ENCODE measurements at places on chromosomes 1 and 21.

DNA sequence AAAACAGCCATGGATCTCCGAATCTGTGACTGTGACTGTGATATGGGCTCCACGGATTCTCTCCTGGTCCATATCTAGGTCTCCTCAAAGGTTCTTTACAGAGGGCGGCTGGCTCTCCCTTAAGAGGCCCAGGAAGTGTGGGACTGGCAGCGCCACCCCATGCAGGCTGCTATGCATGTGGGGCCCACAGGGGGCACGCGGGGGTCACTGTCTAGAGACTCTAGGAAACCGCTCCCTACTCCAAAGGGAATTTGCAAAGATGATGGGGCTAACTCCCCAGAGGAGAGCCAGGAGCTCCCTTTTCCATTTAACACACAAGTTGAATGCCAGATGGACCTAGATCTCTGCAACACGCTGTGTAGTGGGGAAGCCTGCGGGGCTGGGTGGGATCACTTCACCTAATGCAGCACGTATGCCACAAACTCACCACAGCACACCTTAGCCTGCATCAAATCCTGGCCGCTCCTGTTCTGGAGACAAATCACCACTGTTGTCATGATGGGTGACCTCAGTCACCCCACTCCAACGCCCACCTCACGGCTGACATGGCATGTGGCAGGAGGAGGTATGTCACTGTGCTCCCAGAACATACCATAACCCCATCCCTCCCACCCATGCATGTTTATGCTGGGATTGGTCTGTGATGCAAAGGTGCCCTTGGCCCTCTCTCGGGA, 61.7 kb downstream of the SLC45A1 start:
- no peak for DNase-seq

- no peak for DNase-seq
Observed at GRCh38 chr1:29120367-29120766, 3.3 kb downstream of the TMEM200B start.

DNA sequence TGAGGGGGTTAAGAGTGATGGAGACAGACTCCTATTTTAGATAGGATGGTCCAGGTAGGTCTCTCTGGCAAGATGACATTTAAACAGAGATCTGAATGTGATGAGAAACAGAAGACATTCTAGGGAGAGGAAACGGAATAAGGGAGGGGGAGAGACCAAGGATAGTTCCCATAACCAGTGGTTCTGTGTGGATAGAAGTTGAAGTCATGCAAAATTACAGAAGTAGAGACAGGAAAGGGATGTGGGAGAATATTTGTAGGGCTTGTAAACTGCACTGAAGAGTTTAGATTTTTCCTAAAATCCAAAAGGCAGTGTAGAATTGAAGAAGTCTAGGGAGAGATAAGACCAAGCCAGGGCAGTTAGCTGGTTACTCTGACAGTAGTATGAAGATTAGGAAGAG, 200.6 kb downstream of the GRIK1 start:
- DNase-seq, result peak; percentile 9

DNA sequence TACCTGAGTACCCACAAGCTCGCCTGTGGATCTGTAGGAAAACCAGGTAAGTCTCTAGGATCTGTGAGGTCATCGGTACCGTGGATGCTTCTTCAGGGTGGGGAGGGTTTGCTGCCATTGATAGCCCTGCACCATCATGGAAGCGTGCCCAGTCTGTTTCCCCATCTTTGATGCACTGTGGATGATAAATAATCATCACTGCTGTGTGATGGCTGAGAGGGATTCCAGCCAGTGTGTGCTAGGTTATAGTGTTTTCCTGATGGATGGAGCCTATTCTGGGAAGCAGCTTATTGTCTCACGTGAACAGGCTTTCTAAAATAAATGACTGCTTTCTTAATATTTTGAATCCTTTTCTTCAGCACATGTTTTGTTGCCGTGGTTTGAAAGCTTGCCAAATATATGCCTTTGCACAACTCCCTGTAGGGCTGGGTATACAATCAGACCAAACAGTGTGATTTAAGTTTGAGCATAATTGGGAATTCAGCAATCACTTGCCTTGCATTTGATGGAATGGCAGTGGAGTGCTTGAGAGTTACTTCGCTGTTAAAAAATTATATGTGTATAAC, 113.8 kb downstream of the CAMTA1 start:
- no peak for DNase-seq

- DNase-seq, result no peak
Observed at GRCh38 chr1:3368711-3369445, 85.6 kb upstream of the ARHGEF16 start.

- DNase-seq, result no peak
Observed at GRCh38 chr1:115530407-115530806, 111.4 kb upstream of the VANGL1 start.

DNA sequence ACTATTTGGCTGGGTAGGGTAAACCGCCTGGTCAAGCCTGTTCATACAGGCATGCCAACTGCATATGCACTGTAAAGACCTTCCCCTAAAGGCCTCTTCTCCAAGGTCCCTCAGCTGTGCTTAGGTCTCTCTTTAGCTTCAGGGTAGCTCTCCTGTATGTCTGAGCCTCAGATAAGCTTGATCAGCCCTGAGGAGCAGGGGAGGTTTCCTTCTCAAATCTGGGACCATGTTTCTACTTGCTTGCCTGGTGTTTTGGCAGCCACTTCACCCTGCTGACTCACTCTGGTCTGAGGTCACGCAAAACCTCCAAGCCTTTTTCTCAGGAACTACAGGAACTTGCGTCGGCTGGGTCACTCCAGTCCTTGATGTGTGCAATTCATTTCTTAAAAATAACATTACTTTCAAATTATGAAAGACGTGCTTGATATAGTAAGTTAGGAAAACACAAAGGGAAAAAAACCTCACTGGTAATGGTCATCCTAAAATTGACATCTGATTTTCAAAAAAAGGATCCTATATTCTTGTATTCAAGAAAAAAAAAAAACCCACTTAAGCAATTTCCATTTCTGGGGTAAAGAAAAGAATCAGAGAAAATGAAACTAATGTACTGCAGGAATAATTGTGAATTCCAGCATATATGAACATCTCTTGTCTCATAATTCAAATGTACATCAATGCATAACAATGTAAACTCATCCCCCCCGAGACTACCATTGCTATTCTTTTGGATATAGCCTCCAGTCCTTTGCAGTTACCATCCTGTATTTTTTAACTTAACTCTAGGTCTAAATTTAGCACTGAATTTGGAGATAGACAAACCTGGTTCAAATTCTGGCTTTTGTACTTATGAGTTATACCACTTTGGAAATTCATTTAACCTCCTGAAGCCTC, 24.8 kb upstream of the RNF19B start:
- DNase-seq, result peak; percentile 70

DNA sequence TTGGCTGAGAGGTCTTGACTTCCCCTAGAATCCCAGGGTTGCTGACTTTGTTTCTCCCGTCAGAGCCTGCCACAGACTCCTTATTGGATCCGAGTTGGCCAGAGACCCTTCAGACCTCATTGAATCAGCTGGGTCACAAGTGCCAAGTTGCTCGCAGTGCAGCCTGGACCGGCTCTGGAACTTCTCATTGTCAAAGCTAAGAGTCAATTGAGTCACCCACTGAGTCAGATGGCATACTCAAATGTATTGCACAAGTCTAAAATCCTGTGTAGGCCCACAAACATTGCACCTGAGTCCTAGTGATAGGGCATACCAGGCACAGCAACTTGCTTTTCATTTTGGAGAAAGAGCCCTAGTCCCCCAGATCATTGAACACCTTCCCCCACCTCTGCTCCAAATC, 20.4 kb upstream of the SCAF4 start:
- no peak for DNase-seq

GRCh38 chr1:245246433-245246832, 91.6 kb downstream of the KIF26B start:
- DNase-seq, result no peak

DNA sequence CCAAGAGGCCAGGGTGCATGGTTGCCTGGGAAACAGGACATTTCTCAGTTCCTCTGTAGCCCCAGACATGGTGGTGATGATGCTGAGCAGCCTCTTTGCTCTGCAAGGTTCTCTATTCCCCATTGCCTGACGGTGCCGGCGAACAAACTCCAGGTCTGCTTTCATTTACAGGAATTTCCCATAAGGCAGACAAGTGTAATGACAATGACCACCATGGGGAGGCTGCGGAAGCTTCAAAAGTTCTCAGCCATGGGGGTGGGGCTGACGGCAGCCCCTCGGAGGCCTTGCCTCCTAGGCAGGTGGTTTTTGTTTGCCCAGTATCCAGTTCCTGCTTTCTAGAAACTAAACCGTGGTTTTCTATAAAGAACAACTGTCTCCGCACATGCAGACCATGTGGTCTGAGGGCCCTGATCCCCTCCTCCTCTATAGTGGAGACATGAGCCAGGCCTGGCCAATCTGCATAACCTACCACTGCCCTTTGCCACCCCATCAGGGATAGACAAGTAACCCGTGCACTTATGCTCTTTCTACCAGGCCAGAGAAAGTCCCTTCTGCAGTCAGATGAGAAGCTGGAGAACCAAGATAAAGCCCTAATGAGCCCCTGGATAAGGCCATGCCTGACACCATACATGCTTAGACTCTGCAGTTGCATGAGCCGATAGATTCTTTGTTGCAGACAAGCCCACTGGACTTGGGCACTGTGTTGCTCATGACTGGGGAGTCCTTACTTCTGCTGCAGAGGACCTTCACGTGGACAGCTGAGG, 54.1 kb downstream of the LDLRAD2 start:
- DNase-seq, result peak; percentile 11

DNA sequence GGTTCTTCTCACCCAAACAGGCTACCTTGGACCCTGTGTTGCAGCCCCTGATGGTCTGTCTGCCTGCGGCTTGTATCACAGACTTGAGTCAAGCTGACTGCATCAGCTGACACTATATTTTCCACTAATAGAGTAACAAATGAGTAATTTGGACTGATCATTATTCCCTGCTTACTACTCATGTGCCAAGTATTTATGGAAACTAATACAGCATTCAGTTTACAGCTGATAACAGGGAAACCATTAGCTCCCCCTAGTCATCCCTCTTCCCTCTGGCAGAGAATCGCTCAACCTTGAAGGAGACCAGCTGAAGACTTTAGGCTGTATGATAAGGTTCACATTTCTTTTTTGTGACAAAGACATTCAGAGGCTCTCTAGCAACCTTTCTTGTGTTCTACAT, 116.6 kb upstream of the SYT6 start:
- DNase-seq, result no peak

GRCh38 chr1:233960386-233960785, 55.9 kb downstream of the SLC35F3 start:
- DNase-seq, result no peak

- no peak for DNase-seq
Observed at GRCh38 chr21:39662411-39662953, 49.7 kb downstream of the B3GALT5 start.

DNA sequence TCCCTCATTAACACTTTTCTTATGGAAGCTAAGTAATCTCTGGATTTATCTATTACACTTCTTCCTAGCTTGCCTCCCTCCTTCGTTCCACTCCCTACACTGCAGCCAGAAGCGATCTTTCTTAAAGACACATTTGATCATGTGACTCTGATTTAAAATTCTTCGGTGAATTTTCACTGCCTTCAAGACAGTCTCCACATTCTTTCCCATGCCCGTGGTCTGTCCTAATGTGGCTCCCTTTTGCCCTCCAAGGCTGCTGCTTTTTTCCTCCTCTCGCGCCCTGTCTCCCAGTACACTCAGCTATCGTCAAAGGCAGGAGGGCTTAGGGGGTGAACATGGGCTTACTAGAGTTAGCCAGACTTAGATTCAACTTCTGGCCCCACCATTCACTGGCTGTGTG, 64.4 kb downstream of the SDCCAG8 start:
- DNase-seq, result no peak

GRCh38 chr1:171997936-171998335, 156.6 kb downstream of the DNM3 start:
- no peak for DNase-seq

- no peak for DNase-seq
Observed at GRCh38 chr1:238406098-238406860, 515.6 kb upstream of the ZP4 start.

GRCh38 chr1:234260578-234260977, 112.7 kb upstream of the COA6 start:
- peak; percentile 50 for DNase-seq

GRCh38 chr1:225816643-225817538, 7.0 kb downstream of the EPHX1 start:
- DNase-seq, result no peak

DNA sequence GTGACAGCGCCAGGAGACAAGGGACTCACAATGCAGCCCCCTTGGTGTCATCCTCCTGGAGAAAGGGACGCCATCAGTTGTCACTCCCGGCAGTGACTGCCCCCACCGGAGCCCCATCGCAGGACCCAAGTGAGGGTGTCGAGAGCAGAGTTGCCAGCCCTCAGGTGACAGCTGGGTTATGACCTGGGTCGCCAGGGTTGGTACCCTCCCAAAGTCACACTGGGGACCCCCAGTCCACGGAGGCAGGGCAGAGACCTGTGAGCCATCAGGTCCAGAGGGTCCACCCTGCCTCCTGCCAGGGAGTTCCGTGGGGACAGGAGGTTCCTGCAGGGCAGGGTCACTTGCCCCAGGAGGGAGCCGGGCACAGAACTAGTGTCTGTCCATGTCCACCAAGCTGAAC, 78.2 kb upstream of the IFFO2 start:
- DNase-seq, result no peak

DNA sequence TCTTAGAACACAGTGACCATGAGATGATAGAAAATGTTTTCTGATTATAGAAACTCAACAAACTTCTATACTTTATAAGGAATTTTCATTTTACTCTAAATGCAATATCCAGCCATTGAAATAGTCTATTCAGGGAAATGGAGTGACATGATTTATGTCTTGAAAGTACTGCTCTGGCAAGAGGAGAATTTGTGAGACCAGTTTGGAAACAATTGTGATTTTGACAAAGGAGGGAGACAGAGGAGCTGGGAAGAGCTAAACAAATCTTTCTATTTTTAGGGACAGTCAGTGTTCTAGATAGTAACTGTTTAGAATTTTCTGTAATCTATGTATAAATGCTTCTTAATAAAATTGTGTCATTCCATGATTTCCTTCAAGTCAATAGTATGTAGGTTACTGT, 252.3 kb downstream of the FMN2 start:
- no peak for DNase-seq

DNA sequence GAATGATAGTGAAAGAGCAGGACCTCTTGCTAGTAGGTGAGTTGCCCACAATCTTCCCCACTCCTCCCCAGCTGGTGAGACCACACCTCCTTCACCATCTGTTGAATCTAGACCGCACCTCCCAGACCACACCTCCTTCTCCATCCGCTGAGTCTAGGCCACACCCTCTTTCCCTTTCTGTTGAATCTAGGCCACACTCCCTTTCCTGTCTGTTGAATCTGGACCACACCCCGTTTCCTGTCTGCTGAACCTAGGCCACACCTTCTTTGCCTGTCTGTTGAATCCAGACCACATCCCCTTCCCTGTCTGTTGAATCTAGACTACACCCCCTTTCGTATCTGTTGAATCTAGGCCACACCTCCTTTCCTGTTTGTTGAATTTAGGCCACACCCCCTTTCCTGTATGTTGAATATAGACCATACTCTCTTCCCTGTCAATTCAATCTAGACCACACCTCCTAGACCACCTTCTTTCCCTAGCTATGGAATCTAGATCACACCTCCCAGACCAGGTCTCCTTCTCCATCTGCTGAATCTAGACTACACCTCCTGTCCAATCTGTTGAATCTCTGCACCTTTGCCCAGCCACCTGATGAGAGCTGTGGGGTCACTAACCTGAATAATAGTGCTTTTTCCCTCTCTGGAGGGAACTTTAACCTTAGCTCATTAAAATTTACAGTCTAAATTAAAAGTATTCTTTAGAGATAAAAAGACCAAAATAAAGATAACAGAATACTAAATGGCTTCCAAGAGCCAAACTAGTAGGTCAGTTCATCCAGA, 116.3 kb downstream of the DAB1 start:
- DNase-seq, result no peak
